ENCODE measurements at places on chromosomes 7 and 10.

DNA sequence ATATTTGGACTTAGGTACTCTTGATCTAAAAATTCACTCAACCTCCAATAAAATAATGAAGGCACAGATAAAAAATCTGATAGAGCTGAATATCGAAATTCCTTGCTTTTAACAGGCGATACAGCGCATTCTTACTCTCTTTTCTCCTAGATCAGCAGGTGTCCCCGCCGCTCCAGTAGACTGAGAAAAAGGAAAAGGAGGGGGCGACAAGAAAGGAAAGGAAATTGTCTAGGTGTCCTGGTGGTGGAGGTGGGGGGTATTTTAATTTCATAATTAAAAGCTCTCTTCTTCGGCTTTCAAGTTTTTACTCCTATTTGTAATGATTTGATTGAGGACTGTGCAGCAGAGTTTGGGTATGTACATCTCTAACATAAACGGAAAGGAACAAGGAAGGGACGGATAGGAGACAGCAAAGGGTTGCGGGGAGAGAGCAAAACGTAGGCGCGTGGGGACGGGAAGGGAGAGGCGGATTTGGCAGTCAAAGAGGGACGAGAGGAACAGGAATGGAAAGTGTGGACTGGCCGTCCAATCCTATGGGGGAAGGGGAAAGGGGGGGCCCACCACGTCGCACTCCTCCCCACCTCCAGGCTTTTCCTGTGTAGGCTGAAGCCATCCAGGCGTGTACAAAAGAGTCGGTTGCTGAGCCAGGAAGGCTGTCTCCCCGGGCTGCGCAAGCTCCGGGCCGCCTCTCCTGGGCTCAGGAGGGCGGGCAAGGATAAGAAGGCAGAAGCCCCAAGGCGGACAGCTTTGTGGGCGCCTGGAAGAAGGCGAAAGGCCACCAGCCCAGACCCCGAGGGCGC is 875 bp upstream of the HECTD2 start:
- DNase-seq, result no peak

DNA sequence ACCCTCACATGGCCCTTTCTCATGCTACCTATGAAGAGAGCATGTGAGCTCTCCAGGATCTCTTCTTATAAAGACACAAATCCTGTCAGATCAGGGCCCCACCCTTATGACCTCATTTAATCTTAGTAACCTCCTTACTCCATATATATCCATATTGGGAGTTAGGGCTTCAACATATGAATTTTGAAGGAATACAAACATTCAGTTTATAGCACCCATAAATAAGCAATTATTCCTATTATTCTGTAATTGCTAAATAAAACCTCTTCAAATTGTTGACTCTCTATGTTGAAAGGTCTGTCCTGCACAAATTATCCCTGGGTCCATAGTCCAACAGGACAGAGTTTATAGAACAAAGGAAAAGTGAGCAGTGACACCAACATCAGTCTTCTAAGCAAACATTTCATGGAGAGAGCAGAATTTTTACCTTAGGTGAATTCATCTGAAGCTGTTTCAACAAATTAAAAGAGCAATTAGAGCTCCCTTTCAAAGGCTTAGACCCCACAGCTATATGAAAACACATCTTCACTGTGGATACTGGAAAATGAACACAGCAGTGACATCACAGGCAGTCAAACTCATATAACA is 12.2 kb downstream of the DOCK4 start:
- DNase-seq, result no peak

DNA sequence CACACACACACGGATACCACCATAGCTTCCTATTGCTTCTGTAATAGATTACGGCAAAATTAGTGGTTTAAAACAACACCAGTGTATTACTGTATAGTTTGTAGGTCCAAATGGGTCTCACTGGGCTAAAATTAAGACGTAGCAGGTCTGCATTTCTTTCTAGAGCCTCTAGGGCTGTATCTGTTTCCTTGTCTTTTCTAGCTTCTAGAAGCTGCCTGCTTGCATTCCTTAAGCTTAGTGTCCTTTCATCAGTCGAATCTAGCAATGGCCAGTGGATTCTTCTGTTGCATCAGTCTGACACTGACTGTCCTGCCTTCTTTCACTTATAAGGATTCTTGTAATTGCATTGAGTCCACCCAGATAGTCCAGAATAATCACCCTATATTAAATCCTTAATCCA is 882.3 kb downstream of the PCDH15 start:
- DNase-seq, result no peak

DNA sequence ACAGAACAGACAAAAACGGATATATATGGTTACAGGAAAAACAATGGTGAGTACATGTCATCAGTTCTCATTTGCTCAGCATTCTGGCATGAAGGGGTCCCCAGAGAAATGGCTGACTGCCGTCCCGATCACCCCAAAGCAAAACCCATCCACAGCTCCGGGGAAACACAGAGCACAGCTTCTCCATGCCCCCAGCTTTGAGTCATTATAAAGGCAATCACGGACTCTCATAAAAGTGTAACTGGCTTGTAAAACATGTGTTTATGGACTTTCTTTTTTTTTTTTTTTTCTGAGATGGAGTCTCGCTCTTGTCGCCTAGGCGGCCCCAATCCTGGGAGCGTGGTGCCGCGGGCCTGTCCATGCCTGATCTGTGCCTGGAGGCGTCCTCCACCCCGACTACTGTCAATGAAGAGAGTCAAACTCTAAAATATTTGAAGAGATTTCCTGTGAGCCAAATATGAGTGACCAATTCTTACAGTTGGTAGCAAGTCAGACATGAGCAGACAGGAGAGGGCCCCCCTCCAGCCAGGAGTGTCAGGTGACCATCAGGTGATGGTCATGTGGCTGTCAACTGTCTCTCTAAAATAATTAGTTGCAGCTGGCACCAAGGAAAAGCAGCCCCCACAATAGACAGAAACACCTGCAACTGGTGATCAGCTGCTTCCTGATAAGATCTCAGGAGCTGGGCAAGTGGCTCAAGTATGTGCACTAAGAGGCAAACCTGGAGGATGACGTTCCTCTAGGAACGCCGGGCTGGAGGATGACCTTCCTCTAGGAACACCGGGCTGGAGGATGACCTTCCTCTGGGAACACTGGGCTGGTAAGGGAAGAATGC is 21.7 kb upstream of the NOM1 start:
- no peak for DNase-seq

GRCh38 chr10:18684953-18685352 is 25.7 kb downstream of the ARL5B start:
- no peak for DNase-seq

GRCh38 chr7:30347226-30348082 is 63.1 kb downstream of the ZNRF2 start:
- no peak for DNase-seq

DNA sequence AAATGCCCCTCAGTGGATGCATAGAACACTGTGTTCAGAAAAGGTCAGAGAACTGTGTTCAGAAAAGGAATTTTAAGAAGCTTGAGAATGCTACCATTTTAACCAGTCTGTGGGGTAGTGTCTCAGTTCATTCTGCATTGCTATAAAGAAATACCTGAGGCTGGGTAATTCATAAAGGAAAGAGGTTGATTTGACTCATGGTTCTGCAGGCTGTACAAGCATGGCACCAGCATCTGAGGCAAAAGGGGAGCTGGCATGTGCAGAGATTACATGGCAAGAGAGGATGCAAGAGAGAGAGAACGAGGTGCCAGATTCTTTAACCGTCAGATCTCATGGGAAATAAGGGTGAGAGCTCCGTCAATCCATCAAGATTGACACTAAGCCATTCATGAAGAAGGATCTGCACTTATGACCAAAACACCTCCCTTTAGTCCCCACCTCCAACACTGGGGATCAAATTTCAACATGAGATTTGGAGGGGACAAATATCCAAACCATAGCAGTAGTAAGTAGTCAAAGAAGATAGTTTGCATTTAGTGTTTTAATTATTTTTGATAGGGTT is 119.8 kb downstream of the FAM107B start:
- no peak for DNase-seq

DNA sequence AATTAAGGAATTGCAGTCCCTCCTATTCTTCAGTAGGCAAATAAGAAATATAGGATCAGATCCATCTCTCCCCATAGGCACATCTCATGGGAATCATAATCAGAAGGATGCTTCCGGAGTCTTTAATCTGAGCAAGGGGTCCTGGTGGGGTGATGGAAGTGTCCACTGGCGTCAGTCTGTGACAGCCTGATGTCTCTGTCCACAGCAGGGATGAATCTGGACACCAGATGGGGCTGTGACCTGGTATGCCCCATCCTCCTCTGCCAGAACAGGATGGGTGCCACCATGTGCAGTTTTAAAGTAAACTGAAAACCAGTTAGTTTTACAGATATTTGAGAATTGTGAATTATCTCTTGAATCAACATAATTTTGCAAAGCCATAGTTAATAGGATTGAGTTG is 148.7 kb downstream of the C1GALT1 start:
- DNase-seq, result no peak

DNA sequence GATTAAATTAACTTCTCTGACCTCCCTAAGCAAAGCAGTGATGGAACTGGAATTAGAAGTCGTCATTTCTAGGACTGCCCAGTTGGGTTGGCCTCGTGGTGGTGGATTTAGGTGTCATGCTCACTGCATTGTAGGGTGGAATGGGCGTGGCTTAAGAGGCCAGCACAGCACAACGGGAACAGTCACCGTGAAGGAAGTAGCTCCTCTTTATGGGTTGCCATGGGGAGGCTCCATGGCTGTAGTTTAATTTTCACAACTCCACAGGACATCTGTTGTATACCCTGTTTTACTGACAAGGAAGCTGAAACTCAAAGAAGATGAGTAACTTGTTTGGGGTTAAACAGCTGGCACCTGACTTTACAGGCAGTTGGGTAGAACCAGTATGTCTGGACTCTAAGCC is 208.3 kb downstream of the CELF2 start:
- peak; percentile 38 for DNase-seq

GRCh38 chr7:131238347-131238931 is 89.2 kb upstream of the MKLN1 start:
- DNase-seq, result no peak

DNA sequence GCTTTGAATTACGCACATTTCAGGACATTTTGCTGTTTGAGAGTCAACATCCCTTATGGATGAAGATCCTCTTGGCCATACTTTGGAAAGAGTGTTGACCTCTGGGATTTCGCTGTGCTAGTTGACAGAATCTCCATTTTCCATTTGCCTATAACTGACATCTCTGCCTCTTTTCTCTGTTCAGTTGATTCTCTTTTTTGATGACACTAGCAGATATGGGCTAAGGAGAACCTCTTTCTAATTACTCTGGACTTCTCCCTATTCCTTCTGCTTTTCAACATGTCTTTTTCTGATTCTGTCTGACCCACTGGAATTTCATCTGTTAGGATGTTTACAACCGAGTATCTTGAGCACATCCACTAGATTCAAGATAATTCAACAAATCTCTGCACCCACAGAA is 311.5 kb downstream of the CAMK1D start:
- DNase-seq, result no peak

GRCh38 chr10:71045936-71046335 is 157.6 kb upstream of the PCBD1 start:
- no peak for DNase-seq

- DNase-seq, result no peak
Observed at GRCh38 chr7:121331048-121331447, 2.2 kb downstream of the WNT16 start.

GRCh38 chr7:157596471-157596870 is 259.7 kb downstream of the DNAJB6 start:
- no peak for DNase-seq

GRCh38 chr10:33154590-33154989 is 179.9 kb downstream of the NRP1 start:
- DNase-seq, result no peak

DNA sequence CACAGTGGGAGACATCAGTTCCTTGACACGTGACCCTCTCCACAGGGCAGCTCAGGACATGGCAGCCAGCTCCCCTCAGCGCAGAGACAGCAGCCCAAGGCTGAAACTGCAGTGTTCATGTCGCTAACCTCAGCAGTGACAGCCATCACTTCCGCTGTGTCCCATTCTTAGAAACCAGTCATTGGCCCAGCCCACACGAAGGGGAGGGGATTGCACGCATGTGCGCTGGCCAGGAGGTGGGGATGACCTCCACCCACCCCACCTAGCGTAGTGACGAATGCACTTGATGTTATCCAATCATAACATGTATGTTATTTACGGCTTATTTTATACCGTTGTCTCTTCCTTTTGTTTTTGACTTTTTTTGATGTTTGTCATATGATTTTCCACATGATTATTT is 36.9 kb upstream of the EGFR start:
- no peak for DNase-seq

- DNase-seq, result no peak
Observed at GRCh38 chr10:31768467-31768866, 160.2 kb downstream of the ARHGAP12 start.

DNA sequence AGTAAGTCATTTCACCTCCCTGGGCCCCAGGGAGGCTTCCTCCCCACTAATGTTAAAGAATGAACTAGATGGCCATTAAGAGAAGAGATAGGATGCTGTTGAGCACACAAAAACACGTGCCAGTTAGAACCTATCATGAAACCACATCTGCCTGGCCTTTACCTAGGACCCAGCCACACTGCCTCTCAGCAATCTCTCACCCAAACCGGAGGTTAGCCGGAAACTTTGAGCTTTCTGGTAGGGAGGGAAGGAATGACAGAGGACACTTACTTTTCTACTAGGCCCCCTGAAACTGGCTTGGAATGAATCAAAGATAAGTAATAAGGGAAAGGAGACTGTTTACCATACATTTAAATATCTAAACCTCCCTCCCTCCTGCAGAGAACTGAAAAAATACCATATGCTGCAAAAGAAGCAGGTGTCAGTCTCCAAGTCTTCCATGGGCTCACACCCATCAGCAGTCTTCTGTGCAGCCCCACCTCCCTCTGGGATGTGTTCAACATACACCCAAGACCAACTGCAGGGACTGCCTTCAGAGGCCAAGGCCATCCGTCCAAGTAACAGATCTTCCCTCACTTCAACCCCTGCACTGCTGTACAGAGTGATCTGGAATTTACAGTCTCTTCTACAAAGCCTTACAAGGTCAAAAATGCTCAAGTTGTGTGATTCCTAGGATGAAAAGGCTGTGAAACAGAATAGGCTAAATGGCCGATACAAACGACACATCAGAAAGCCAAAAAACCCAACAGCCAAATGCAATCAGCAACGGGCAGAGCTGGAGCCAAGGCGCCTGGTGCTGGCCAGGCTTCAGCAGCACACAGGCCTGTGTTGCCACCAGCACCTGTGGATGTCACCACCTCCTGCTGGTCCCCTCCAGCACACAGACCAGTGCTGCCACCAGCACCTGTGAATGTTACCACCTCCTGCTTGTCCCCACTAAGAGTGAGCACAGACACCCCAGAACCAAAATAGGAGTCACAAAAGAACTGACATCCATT is 42.4 kb downstream of the SORBS1 start:
- no peak for DNase-seq

GRCh38 chr10:77599651-77600050 is 38.0 kb downstream of the KCNMA1 start:
- no peak for DNase-seq

- DNase-seq, result no peak
Observed at GRCh38 chr10:18880530-18880929, 168.1 kb upstream of the MALRD1 start.

DNA sequence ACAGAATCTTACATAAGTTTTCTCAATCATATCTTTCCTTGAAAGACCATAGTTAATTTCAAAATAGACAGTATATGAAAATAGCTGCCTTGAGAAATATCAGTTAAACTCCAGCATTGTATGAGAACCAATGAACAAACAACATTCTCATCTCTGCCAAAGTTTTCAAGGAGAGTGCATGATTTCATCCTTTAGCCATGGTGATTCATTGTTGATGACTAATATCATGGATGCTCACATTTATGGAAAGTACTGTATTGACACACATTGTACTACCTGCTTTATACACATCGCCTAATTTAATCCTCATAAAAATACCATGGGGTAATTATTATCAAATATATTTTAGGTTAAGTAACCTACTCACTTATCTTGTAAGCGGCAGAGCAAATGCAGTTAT is 250.3 kb downstream of the CNTNAP2 start:
- DNase-seq, result no peak

Measured in stimulated activated CD4-positive, alpha-beta T cell treated with anti-CD3 and anti-CD28 coated beads, Interleukin-12 subunit alpha, Interleukin-12 subunit beta, amount 100 ng/mL, for 4 hours (primary cell).